KG1 (cell line): ENCODE measurements at places on chromosomes 6 and 20.

- DNase-seq = no peak
These were observed 131.0 kb upstream of the IFNGR1 start for GRCh38 chr6:137349856-137350830.

- DNase-seq = no peak
These were observed 18.2 kb downstream of the GNAS-AS1 start for GRCh38 chr20:58832457-58832856.

GRCh38 chr6:155706341-155706740 is 250.7 kb upstream of the NOX3 start:
- no peak for DNase-seq

DNA sequence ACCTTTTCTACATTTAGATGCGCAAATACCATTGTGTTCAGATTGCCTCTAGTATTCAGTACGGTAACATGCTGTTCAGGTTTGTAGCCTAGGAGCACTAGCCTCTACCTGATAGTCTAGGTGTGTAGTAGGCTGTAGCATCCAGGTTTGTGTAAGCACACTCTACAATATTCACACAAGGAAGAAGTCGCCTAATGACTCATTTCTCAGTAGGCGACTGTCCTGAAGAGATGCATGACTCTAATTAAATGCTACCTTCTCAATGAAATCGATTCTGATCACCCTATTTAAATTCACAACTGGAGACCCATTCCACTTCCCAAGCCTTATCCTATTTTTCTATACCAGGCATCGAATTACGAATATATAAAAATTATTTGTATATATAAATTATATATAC is 1.3 kb downstream of the MCUR1 start:
- DNase-seq = peak; percentile 18

GRCh38 chr6:3532296-3532916 is 75.6 kb upstream of the SLC22A23 start:
- no peak for DNase-seq

DNA sequence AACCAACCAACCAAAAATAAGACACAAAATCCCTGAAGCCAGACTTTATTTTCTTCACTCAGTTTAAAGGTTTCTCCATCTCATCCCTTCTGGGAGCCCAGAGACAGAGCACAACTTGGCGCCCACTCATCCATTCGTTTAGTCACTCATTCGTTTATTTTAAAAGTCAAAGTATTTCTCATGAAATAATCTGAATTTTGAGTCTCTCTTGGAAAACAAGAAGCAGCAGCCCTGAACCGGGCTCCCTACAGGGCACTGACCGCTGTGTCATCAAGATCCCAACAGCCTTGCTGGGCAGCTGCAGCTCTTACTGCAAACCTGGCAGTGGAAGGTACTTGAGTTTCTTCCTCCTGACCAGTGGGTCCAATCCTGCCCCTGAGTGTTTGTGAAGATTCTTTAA is 171.6 kb downstream of the THBS2 start:
- DNase-seq = no peak

GRCh38 chr6:109440331-109441068 is at the start of the genes PPIL6 and SMPD2:
PPIL6 (minus strand) TSS chr6:109440628; CDS start chr6:109440590, 38 bp downstream.
SMPD2 (plus strand) TSS chr6:109440724; CDS start chr6:109441122, 398 bp downstream.
- DNase-seq = peak; percentile 75

DNA sequence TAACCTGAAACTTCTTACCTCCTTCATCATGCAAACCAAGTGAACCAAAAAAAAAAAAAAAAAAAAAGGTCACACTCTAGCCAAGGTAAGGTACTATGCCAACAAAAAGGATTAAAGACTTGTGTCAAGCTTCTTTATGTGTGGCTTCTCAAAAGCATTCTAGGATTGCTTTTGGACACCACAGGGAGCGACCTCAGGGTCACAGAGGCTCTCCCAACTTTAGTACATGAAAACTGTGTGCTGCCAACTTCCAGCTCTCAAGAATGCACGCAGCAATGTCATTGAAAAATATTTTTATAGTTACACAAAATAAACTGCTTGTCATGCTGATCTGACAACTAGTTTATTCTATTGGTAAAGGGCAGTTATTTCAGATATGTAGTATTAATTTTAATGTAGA is 243.8 kb downstream of the PLCB1 start:
- no peak for DNase-seq

DNA sequence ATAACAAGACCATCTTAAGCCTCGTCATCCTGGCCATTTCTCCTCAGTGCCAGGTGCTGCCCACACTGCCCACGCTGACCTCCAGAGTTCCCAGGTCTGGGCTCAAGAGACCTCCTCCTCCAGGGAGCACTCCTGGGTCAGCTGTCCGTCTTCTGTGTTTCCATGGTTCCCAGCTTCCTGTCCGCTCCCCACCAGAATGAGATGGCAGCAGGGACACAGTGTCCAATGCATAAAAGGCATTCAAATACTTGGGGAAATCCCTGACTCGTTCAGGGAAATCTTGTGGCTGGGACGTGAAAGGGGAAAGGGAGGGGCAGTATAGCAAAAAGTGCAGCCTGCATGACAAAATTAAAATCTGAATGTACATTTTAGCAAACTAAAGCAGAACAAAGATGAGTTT is 54.3 kb downstream of the SLC23A2 start:
- DNase-seq = no peak

- no peak for DNase-seq
These were observed 18.4 kb downstream of the STX16 start for GRCh38 chr20:58669287-58670006.

GRCh38 chr6:63635215-63635587 is 401 bp upstream of the PHF3 start:
- DNase-seq = no peak

- DNase-seq = no peak
These were observed 9.1 kb upstream of the MAP1LC3A start for GRCh38 chr20:34549291-34549928.

- no peak for DNase-seq
These were observed 6.2 kb downstream of the ZBTB2 start for GRCh38 chr6:151385177-151385576.

DNA sequence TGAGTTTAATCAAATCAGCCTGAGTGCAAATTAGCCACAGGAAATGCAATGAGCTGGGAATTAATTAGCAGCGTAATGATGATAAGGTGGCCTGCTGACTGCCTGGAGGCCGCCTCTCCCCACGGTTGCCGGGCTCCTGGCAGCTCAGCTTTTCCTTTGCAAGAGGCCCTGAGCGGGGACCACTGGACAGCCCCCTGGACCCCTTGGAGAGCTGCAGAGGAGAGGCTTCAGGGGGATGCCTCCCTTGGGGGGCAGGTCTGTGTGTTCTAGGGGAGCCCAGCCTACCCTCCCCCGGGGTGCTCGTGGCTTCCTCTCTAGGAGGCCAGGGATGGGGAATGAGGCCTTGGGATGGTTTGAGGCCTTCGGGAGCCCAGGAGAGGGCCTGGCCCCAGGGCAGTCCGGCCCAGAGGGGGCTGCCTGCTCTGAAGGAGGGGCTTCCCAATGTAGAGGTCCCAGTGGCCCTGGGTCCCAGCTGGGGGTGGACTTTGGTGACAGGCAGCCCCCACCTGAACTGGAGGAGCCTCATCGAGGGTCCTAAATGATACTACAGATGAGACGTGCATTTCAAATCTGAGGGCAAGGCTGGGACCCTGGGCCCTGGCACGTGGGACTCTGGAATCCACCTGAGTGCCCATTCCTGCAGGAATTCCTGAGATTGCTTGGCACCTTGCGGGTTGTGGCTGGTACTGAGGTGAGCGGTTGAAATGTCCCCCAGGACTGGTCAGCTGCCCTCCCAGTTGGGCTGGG is 66.4 kb upstream of the BHLHE23 start:
- no peak for DNase-seq

- DNase-seq = no peak
These were observed 122.2 kb upstream of the ARG1 start for GRCh38 chr6:131450861-131451260.

- DNase-seq = peak; percentile 51
These were observed 85.4 kb upstream of the PRSS16 start for GRCh38 chr6:27161946-27162603.

- no peak for DNase-seq
These were observed 37.3 kb upstream of the BPIFA2 start for GRCh38 chr20:33130568-33131061.

- DNase-seq = no peak
These were observed 11.6 kb downstream of the LAMA5 start for GRCh38 chr20:62355516-62355877.

GRCh38 chr6:3888153-3888957 is 39.2 kb downstream of the FAM50B start:
- no peak for DNase-seq

DNA sequence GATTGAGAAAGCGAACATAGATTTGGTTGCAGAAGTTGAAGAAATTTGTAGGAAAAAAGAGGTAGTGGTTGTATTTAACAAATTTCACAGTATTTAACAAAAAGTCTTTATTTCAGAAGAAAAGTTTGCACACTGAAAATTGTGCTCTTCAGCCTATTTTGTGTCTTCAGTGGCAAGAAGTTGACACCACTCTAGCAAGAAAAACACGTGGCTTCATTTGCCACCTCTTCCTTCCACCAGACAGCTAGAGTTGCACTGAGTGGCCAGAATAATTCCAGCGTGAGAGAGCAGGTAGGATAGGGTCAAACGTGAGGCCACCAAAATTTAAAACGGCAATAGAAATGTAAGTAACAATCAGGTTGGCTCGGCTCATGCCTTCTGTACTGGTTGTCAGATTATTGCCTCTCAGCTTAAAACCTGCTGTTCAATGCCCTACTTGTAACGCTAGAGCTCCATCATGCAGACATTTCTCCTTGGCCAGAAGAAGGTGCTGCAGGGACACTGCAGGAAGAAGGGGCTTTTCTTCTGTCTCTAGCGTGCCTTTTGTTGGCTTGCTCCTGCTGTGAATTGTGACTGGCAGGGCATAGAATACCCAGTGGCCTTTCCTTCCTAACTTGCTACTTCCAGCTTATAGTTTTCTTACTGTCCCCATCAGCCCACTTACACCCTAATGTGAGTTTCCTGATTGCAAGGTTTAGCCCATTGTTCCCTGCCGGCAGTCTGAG is 12.1 kb downstream of the TRAPPC3L start:
- no peak for DNase-seq
